ENCODE measurements at places on chromosomes 3 and 15. TPM values are rescaled to one million over a fixed set of nuclear protein-coding genes. Genes with fewer than 3 reads are reported as not detected.

GRCh38 chr15:41904541-41905005 lies 10.7 kb upstream of the SPTBN5 start:
- DNase-seq, result peak; percentile 46

- no peak for DNase-seq
These were observed 41.1 kb upstream of the MYZAP start for GRCh38 chr15:57550640-57551039.

- no peak for DNase-seq
These were observed 168.4 kb upstream of the BCL6 start for GRCh38 chr3:187913617-187914033.

GRCh38 chr15:25793354-25794050 lies 69.6 kb downstream of the ATP10A start:
- no peak for DNase-seq

- DNase-seq, result peak; percentile 6
These were observed 392.2 kb upstream of the ROBO1 start for GRCh38 chr3:80159990-80160506.

DNA sequence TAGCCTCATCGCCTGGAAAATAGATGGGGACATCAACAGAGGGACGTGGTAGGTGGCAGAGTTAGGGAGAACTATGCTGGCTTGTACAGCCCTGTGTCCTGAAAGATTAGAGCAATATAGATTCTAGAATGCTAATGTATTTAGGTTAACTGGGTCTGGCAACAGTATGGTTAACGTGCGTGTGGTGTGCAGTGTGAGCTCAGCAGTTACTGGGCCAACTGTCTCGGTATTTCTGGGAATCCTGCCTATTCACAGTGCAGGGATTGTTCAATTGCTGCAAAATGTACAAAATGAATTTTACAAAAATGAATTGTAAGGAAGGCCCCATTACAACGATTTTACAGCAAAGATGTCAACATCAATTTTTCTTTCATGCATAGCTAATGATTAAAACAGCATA lies 20.6 kb downstream of the MEIS2 start:
- DNase-seq, result peak; percentile 91

- no peak for DNase-seq
These were observed 283.1 kb downstream of the FGF12 start for GRCh38 chr3:192444096-192444790.

DNA sequence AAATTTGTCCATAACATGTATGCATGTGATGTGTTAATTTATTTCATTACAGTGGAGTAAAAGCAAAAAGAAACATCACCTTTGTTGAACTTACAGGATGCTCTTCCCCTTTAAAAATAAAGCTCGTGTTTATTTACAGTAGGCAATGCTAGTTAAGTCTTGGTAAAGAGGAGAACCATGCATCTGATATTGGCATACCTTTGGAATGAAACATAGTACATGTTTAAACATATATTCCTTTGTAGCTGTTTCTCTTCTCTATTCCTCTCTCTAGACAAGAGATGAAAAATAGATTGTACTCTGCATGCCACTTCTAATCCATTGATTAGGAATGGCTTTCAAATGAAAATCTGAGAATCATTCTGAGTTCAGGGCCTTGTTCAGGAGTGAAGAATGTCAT lies 374.9 kb upstream of the CNTN4 start:
- DNase-seq, result no peak

DNA sequence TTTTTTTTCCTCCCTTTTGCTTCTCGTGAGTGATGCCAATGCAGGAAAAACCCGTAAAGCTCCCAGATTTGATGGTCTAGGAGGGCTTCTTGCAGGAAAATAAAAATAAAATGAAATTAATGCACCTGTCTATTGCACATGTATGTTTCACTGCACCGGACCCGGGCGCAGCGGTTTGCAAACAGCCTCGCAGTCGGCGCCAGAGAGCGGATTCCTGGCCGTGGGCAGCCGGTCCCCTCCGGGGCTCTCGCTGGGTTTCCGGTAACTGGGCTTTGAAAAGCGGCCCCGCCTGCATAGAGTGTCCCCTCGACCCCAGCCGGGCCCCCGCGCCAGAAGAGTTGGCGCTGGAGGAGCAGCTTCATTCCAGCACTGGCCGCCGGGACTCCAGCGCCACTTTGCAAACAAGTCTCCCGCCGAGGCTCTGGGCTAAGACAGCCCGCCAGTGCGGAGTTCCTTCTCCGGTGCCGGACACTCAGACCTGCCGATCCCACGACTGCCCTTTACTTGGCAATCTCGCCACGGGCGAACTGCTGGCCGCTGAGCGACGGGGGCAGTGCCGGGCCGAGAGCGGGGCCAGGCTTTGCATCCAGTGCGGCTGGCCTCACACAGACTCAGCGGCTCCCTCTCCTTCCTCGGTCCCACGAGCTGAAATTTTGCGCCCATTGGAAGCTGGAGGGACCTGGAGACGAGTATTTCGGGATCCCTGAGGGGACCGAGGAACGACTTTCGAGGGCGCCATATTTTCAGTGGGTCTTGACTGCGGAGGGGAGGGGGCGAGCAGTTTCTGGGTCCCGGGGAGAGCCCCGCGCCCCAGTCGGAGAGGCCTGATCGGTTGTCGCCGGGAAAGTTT lies 225.9 kb upstream of the C2CD4B start:
- no peak for DNase-seq

SLC35A5 gene
- 24.4 TPM for polyA plus RNA-seq

CPLX3 gene
- polyA plus RNA-seq, result not detected

POPDC2 gene
- 38.2 TPM for polyA plus RNA-seq

C2CD4A gene
- polyA plus RNA-seq, result 0.04 TPM

SHF gene
- polyA plus RNA-seq, result 7.4 TPM

GALNT15 gene
- polyA plus RNA-seq, result 1.1 TPM
